ENCODE measurements at places on chromosomes 2 and 18. TPM values are rescaled to one million over a fixed set of nuclear protein-coding genes. Genes with fewer than 3 reads are reported as not detected.

The IL1R2 gene
- total RNA-seq = 2.7 TPM

The NEU2 gene
- total RNA-seq = not detected

The REG3A gene
- total RNA-seq = not detected

The POMC gene
- total RNA-seq = 7.8 TPM

The TCF23 gene
- total RNA-seq = 0.35 TPM

The HOXD13 gene
- 0.06 TPM for total RNA-seq

The SCYGR8 gene
- total RNA-seq = 0.41 TPM

The FSIP2 gene
- 2.6 TPM for total RNA-seq

The KCNE4 gene
- 11.2 TPM for total RNA-seq

The MOGAT1 gene
- total RNA-seq = not detected

The ZNF532 gene
- total RNA-seq = 97.4 TPM

The DES gene
- total RNA-seq = 582 TPM

The ST8SIA5 gene
- 0.88 TPM for total RNA-seq

The APCDD1 gene
- 133 TPM for total RNA-seq

The NYAP2 gene
- 0.12 TPM for total RNA-seq

The KCNG2 gene
- total RNA-seq = 1.4 TPM

The GPR35 gene
- total RNA-seq = 2.5 TPM

The TYMS gene
- total RNA-seq = 42.2 TPM

The C1GALT1C1L gene
- 1.1 TPM for total RNA-seq

The C2orf66 gene
- not detected for total RNA-seq

The SLC8A1 gene
- total RNA-seq = 211 TPM

The IGFBP2 gene
- total RNA-seq = 281 TPM

The IL1RL2 gene
- total RNA-seq = 1.2 TPM

The ZSWIM2 gene
- total RNA-seq = not detected

The CYP26B1 gene
- 48.2 TPM for total RNA-seq

The MEP1B gene
- not detected for total RNA-seq

The LIMS2 gene
- 13.8 TPM for total RNA-seq

The GALNT5 gene
- 0.70 TPM for total RNA-seq

The CRYGC gene
- total RNA-seq = not detected

The SERPINB3 gene
- total RNA-seq = not detected

All from metanephros (tissue), 2 donors.